Hair follicular keratinocyte (primary cell): ENCODE measurements at places on chromosomes 11 and 22. TPM values are rescaled to one million over a fixed set of nuclear protein-coding genes. Genes with fewer than 3 reads are reported as not detected.

ANKRD42 gene
- total RNA-seq, result 4.1 and 7.2 TPM in 2 replicates

APOL5 gene
- not detected in 2 replicates for total RNA-seq

YPEL1 gene
- total RNA-seq, result 0.08 TPM in 1 of 2 replicates, not detected in the other

CAVIN3 gene
- 395 and 493 TPM in 2 replicates for total RNA-seq

PKP3 gene
- 292 and 373 TPM in 2 replicates for total RNA-seq

WNT7B gene
- 2.9 and 3.4 TPM in 2 replicates for total RNA-seq
